T1000 (cell line): ENCODE measurements at places on chromosomes 1 and 21.
A peak's percentile ranks its signal among the peaks of the same experiment; 100 is the strongest.

DNA sequence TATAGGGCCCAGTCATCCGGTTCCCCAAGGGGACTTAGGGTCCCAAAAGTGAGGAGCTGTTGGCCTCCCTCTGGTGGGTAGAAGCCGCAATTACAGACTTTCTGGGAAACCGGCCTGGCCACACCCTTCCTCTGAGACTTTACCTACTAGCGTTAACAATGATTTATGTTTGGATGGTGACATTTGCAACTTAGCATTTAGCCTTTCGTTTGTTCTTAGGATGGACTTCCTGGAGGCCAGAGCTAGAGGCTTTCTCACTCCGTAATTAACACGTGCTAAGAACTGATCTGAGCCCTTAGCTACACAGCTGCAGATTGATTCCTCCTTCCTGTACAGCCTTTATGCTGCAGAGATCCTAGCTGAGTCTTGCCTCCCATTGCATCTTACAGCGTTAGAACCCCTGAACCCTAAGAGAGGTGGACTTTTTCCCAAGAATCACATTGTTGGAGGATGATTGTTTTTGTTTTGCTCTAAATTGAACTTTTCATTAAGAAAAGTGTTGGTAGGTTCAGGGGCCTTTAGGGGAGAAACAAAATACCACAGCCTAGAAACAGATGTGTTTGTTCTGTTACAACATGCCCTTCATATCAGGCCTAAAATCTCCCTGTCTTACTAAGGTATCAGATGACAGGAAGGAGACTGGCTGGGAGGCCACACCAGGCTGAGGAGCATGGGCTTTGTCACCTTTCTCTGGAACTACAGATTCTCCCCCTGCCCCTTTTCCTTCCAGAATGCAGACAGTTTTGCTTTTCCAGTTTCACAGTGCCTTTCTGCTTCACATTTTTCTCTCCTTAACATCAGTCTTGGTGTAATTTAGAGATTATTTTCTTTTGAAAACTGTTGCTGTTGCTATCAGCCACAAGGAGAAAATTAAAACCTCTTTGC, 1.9 kb downstream of the S100A11 start:
- DNase-seq = peak; percentile 50

DNA sequence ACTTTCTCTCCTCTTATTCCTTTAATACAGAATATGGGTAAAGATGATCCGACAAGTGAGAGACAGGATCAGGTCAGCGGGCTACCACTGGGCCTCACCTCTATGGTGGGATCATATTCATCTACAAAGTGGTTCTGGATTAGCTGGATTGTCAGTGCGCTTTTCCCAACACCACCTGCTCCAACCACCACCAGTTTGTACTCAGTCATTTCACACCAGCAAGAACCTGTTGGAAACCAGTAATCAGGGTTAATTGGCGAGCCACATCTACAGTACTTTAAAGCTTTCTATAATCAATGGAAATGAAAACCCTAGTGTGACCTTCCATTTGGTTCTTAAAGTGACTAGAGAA, 643 bp downstream of the NRAS start:
- no peak for DNase-seq

- peak; percentile 3 for DNase-seq
Measured at GRCh38 chr1:184691719-184692324, 62.8 kb downstream of the EDEM3 start.

- no peak for DNase-seq
Measured at GRCh38 chr1:18836654-18837053, 22.8 kb downstream of the TAS1R2 start.

DNA sequence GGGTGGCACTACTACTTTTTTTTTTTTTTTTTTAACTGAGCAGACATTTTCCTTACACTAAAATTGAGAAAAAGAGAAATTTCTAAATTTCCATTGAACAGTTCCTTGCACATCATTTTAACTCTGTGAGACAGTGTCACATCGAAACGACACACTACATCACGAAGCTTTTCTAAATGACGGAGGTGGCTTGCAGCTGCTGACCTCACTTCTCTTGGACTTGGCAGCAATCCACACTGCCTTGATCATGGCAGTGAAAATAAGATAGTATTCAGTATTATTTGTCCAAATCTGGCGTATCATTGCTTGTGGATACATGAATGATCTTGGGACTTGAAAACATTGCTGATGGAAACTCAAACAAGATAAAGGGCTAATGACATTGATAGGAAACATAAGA, 80.3 kb upstream of the CYYR1 start:
- DNase-seq = no peak

GRCh38 chr1:214187933-214188332, 93.0 kb upstream of the SMYD2 start:
- DNase-seq = no peak
